Osteoblast (primary cell): ENCODE measurements at places on chromosomes 6 and 20. TPM values are rescaled to one million over a fixed set of nuclear protein-coding genes. Genes with fewer than 3 reads are reported as not detected.
A peak's percentile ranks its signal among the peaks of the same experiment; 100 is the strongest.

The PGM3 gene
- total RNA-seq = 85.5 and 93.0 TPM in 2 replicates

The WRNIP1 gene
- 25.3 and 26.5 TPM in 2 replicates for total RNA-seq

The DCDC2 gene
- under 0.01 TPM in 2 replicates for total RNA-seq

The PDE10A gene
- total RNA-seq = 3.3 and 3.5 TPM in 2 replicates

- DNase-seq = no peak
Observed at GRCh38 chr20:23273776-23274175, 76.8 kb upstream of the NXT1 start.

- DNase-seq = no peak
Observed at GRCh38 chr6:446418-447366, 55.1 kb downstream of the IRF4 start.

DNA sequence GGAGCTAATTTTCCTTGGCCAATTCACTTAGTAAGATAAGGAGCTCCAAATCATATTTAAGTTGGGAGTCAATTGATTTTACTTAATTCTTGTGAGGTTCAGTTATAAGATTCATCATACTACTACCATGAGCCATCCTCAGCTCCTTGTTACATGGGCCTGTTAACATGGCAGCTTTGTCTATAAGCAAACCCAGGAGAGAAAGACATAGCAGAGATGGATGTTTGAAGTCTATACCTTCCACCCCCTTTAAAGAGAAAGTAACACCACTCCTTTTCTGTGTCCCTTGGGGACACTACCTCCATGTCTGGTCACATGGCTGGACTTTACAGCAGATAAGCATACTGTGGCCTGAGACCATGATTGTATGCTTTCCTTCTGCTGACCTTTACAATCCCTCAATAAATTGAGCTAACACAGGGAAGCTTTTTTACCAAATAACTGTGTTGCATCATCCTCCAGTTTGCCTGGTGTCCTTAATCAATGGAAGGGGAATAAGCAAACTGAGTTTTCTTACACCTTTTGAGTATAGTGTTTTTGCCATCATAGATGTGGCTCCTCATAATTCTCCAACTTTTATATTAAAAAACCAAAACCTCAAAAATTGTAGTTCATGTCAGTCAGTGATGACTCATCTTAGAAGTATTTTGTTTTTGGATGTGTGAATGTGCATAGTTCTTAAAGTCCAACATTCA, 9.8 kb upstream of the ZNFX1 start:
- DNase-seq = peak; percentile 53

- DNase-seq = no peak
Observed at GRCh38 chr6:64497634-64498033, 862.0 kb downstream of the PHF3 start.

DNA sequence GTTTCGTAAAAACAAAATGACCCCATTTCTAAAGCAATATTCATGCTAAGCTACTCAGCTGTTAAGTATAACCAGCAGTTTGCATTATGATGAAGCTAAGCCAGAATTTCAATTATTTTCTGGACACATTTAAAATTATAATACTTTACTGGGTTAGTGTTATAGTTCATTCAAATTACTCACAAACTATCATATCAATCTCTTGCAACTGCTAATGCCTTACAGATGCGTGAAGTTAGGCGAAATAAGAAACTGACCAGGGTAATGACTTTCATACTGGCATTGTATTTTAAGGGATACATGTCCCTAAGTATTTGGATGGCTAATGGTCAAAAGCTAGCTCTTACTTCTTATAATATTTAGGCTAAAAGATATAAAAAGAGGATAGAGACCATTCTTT, 249.6 kb downstream of the TSHZ2 start:
- no peak for DNase-seq

- no peak for DNase-seq
Observed at GRCh38 chr6:54784011-54784410, 62.6 kb upstream of the FAM83B start.

- peak; percentile 74 for DNase-seq
Observed at GRCh38 chr20:57308451-57309271, 20.9 kb upstream of the SPO11 start.

DNA sequence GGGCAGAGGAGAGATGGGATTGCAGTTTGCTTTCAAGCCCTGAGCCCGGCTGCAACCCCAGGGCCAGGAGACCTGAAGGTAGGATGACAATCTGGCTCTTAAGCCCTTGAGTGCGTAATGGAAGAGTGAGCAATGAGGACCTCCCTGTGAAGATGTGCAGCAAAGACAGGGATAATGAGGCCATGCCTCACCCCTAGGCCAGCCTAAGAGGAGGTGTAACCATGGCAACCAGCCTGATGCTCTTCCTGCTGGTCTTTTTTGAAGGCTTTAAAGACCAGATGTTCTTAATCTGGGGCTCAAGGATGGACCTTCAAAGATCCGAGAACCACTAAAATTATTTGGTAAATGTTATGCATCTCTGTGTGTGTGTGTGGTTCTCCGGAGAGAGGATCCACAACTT, 8.2 kb downstream of the ARHGAP40 start:
- DNase-seq = no peak

DNA sequence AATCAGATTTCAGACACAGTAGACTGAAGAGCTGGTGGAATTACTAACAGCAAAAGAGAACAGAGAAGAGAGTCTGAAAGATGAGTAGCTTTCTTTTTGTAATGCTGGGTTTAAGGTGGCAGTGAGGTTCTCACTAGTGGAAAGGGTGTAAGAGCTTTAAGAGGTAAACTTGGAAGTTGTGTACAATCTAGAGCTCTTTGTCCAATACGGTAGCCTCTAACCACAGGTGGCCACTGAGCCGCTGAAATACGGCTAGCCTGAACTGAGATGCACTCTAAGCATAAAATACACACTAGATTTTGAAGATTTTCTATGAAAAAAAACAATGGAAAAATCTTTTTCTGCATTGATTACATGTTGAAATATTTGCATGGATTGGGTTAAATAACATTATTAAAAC, 4.0 kb downstream of the ELOVL2 start:
- DNase-seq = no peak
